Kidney epithelial cell (primary cell): ENCODE measurements at places on chromosomes 3 and 15. TPM values are rescaled to one million over a fixed set of nuclear protein-coding genes. Genes with fewer than 3 reads are reported as not detected.

GRCh38 chr3:43096761-43097160 lies 9.1 kb downstream of the POMGNT2 start:
- no peak for DNase-seq

- DNase-seq: no peak
These were observed 145.5 kb downstream of the TIGIT start for GRCh38 chr3:114439284-114439683.

DNA sequence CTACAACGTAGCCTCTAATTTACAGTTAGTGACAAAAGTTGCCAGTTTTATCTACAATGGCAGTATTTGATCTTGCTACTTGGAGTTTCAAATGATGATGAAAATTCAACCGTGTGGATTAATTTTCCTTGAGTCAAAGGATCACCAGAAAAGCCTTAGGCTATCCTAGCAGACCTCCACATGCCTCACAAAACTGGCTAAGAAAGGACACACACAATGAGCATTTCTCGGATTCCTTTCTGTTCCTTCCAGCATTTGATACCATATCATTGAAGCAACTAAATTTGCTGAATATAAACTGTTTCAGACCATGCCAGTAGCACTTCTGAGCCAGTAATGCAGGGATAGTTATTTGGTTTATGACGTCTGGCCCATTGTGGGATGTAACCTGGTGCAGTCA lies 587.4 kb upstream of the MDFIC2 start:
- DNase-seq: no peak

DNA sequence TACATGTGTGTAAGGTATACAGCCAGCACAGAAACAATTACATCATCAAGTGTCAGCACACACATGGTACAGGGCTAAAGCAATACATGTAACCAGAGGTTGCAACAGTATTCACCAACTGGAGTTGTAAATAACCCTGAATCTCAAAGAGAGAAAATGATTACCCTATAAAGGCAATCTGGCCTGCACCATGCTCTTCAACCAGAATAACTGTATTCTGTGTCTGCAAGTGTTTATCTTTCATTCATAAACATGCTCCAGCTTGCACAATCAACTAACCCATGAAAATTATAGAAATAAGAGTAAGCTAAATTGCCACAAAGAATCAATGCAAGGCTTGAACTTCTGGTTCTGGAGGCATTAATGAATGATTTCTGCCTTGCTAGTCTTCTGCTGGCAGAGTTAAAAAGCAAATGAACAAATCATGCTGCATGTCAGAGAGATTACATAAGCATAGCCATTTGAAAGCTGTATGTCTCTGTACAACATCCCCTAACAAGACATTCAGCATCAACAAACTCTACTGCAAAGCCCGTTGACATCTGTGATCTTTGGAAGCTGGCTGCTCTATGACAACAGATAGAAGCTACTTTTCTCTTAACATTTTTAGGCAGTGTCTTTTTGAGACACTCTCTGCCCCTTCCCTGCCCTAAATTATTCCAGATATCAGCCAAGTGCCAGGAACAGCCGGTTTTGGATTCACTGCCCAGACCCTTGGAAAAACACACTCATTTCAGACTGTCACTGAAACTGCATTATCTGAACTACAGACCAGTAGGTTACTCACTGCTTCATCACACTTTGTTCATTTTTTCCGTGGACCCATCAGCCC lies 871.0 kb downstream of the OTOL1 start:
- no peak for DNase-seq

- DNase-seq: no peak
These were observed 23.1 kb downstream of the IQGAP1 start for GRCh38 chr15:90411176-90411575.

The INKA1 gene
- total RNA-seq: not detected in 2 replicates

DNA sequence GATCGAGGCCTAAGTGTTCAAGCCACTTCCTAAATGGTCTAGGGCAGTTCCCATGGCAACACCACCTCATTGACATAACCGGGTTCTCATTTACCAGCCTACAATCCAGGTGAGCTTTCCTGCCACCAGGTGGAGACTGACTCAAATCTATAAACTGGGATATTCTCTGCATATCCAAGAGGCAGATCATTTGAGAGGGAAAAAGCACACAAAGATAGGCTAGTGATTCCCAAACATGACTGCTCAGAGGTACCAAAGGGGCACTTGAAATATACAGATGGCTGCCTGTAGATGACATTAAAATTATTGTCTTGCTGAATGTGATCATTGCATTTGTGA lies 141.3 kb upstream of the PROK2 start:
- DNase-seq: no peak

DNA sequence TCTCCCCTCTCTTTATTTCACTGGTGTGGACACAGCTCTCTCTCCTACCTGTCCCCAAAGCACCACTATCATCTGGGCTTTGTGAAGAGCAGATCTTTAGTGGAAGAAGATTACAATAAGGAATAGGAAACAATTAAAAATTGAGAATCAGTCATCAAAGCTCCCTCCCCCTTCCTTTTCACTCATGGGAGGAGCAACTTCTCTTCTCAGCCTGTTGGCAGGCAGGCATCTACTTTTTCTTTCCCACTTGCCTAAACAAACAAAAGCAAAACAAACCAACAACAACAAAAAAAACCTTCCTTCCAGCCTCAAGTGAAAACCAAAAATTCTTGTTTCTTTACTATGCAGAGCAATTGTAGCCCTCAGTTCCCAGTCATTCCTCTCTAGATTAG lies 125.5 kb upstream of the BHLHE40 start:
- no peak for DNase-seq
